Activated naive CD8-positive, alpha-beta T cell treated with anti-CD3 and anti-CD28 coated beads for 36 hours (primary cell): ENCODE measurements at places on chromosomes 1 and 21.
A peak's percentile ranks its signal among the peaks of the same experiment; 100 is the strongest.

- no peak for DNase-seq
Measured at GRCh38 chr1:64632936-64633335, 111.9 kb upstream of the RAVER2 start.

- no peak for DNase-seq
Measured at GRCh38 chr1:169867012-169867675, 26.6 kb downstream of the SCYL3 start.

DNA sequence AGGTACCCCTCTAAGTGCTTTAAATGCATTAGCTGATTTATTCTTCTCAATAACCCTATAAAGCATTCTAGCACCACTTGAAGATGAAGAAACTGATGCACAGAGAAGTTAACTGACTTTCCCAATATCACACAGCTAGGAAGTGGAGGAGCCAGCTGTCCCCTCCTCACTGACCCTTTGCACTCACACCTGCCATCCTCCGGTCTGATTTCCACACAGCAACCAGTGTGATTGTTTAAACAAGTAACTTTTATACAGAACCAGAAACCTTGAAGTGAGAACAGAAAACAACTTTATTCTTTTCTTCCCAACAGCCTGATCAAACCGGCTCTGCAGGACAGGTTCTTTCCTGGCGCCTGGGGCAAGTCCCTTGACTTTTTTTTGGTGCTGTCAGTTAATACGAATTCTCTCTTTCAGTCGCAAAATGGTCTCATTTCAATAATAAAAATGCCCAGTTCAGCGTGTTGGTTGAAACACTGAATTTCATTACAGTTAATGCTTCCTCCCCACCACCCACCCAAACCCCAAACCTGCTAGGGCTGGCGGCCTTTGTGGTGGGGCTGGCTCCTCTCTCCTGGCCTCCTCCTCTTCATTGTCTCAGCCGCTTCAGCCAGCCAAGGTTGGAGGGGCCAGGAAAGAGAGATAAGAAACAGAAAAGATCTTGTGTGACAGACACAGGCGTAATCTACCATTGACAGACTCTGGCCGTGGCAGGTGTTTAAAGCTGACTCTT, 26.4 kb upstream of the EEIG2 start:
- DNase-seq: peak; percentile 37

DNA sequence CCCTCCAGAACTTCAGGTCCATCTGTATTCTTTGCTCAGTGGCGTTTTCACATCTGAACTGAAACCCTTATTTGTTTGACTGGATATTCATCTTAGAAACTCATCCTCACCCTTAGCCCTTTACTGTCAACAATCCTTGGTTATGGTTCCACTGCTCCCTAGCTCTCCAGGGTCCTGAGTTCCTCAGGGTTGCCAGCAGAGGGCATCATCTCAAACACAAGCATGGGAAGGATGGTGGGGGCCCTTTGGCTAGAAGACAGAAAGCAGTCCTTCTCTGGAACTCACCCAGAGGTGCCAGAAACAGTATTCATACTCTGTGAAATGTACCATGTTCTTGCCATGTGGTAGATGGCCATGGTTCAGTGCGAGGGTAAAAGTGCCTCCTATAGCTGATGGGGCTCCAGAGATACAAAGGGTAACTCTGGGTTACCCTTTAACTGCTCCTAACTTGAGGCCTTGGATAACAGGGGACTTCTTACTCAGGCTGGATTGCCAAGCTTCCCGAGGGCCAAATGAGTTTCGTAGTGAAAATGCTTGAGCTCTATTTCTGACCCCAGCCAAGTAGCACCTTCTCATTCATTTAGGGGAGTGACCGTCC, 11.3 kb downstream of the NCSTN start:
- DNase-seq: peak; percentile 16

DNA sequence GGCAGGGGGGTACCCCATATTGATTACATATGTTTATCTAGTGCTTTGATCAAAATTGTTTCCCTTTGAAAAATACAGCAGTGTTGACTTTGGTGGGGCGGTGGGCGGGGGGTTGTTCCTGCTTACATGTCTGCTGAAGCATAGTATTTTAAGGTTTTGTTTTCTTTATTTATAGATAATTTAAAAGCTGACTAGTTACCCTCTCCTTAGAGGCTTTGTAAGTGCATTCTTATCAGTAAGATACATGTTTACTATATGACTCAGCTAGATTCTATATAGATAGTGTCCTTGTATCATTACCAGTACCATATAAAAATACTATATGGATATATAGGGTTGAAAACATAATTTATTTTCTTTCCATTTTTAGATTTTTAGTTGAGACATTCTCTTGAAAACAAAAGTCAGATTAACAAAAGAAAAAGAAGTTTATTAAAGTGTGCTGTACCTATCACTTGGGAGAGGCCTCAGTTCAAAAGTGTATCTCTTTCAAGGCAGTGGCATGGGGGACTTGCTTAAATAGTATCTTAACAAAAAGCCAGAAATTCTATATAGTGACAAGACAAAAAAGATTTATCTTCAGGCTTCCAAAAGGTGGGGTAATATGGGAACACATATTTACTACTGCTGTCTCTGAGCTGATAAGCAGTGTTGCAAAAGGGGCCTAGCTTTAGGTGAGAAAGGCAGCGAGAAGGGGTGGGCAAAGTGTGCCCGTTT, 79.0 kb downstream of the HS2ST1 start:
- DNase-seq: no peak

DNA sequence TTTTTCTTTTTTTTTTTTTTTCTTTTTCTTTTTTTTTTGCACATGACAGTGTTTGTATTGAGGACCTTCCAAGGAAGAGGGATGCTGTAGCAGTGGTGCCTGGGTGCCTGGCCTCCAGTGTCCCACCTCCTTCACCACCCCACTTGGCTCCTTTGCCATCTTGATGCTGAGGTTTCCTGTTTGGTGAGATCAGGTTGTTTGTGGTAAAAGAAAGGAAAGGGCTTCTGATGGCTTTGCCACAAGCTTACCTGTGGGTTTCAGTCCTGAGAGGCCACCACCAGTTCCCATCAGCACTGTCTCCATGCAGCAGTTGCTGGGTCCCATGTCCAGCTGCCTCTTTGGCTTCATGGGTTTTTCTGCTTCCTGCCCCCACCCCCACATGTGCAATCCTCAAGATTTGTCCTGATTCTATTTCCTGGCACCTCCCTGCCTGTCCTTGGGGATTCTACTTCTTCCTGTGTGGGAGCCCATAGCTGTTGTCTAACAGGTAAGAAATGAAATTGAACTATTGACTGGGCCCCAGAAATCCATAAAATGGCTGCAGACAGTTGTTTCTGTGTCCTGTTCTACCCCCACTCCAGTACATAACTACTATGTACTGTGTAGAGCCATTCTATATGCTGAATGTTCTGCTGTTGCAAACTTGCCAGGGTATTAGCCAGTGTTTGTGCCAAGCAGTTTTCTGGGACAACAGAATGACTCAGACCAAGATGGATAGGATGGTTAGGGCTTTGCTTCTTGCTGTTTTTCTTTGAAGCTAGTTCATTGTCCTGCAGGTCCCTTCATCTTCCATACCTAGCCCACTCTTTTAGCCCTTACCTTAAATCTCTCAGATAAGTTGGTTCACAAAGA, 4.2 kb upstream of the CCDC28B start:
- DNase-seq: no peak

- DNase-seq: no peak
Measured at GRCh38 chr21:35508139-35508888, 459.2 kb upstream of the RUNX1 start.

DNA sequence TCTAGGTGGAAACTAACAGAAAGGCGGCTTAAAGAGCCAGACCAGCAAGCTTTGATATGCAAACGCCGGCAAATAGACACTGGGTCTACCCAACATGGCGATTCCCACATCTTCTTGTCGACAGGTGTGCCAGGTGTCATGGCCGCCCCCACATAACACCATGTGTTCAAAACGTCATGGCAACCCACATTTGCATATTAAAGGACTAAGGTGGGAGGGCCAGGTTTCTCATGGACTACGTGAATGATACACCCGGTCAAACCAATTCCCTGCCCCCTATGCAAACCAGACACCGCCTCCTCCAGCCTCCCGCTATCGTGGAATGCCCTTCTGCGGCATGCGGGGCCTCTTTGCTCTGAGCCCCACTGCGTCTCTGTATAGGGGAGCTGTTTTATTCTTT, 41.3 kb downstream of the ICOSLG start:
- DNase-seq: no peak

DNA sequence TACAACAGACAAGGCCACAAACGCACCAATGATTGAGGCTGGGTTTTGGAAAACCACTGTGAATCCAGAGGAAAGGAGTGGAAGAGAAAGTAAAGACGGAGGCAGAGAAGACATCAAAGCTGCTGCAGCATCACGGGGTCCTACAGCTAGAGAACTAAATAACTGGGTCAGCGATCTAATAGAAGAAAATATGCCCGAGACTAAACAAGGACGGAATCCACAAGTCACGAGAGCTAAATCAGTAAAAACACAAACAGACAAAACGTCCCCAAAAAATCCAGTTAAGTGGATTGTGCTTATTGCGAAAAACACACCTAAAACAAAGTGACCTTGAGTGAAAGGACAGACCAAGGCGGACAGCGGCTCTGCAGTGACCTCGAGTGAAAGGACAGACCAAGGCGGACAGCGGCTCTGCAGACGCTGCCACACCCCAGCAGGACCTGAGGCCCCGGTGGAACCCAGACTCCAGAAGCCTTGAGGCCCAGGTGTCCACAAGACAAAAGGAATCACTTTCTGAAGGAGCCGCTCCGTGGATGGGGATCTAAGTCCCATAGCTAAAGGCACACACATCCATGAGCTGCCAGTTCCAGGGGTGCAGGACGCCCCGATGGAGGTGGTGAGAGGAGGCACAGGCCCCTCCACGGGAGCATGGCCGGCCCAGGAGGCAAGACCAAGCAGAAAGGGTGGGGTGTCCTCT, 6.0 kb downstream of the FTCD start:
- no peak for DNase-seq

DNA sequence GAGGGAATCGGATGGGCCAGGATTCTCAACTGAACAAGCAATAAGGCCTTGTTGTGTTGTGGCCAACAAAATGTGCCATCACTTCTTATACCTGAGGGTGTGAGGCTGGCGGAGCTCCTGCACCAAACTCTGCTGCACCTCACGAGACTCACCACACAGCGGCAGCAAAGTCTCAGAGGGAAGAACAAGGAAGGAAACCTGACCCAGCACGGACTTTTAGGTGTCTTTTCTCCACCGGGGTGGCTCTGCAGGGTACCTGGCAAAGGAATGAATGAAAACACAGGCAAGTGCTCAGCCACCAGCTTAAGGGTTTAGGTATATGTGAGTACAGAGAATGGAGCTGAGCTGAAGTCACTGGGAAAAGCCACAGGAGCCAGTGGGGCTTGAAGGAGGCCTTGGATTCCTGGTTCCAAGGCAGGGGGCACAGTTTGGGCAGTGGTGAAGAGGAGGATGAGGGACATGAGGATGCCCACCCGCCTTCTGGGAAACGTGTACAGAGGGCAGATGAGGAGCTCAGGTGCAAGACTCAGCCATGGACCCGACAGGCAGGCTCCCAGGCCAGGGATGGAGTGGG, 31.1 kb upstream of the HSD3B1 start:
- peak; percentile 26 for DNase-seq

GRCh38 chr1:43731867-43732531, 24.7 kb downstream of the ST3GAL3 start:
- DNase-seq: no peak

- DNase-seq: no peak
Measured at GRCh38 chr21:26973226-26973625, 6.3 kb upstream of the ADAMTS5 start.

GRCh38 chr1:233654658-233655280, 40.9 kb downstream of the KCNK1 start:
- DNase-seq: no peak

DNA sequence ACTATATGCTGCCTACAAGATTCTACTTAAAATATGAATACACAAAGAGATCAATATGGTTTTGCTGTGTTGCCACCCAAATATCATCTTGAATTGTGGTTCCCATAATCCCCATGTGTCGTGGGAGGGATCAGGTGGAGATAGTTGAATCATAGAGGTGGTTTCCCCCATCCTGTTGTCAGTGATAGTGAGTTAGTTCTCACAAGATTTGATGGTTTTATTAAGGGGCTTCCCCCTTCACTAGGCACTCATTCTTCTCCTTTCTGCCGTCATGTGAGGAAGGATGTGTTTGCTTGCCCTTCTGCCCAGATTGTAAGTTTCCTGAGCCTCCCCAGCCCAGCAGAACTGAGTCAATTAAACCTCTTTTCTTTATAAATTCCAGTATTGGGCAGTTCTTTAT, 654.4 kb upstream of the NR5A2 start:
- no peak for DNase-seq

- no peak for DNase-seq
Measured at GRCh38 chr1:172275478-172275877, 145.0 kb upstream of the C1orf105 start.
